ENCODE measurements at places on chromosomes 1 and 21.

GRCh38 chr1:6785728-6786505 lies 663 bp downstream of the CAMTA1 start:
- no peak for DNase-seq

DNA sequence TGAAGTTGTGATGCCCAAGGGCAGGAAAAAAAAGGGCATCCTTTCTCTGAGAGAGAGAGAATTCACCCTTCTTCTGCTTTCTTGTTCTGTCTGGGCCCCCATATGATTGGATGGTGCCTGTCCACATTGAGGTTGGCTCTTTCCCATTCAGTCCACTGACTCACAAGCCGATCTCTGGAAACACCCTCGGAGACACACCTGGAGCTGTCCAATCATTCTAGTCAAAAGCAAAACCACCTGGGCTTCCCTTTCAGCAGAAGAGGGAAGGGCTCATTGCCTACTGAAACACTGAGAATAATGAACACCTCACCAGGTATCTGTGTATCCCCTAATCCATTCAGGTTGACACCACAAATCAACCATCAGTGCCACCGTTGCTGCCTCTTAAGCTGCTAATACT lies 103.7 kb upstream of the GNG12 start:
- DNase-seq: no peak

DNA sequence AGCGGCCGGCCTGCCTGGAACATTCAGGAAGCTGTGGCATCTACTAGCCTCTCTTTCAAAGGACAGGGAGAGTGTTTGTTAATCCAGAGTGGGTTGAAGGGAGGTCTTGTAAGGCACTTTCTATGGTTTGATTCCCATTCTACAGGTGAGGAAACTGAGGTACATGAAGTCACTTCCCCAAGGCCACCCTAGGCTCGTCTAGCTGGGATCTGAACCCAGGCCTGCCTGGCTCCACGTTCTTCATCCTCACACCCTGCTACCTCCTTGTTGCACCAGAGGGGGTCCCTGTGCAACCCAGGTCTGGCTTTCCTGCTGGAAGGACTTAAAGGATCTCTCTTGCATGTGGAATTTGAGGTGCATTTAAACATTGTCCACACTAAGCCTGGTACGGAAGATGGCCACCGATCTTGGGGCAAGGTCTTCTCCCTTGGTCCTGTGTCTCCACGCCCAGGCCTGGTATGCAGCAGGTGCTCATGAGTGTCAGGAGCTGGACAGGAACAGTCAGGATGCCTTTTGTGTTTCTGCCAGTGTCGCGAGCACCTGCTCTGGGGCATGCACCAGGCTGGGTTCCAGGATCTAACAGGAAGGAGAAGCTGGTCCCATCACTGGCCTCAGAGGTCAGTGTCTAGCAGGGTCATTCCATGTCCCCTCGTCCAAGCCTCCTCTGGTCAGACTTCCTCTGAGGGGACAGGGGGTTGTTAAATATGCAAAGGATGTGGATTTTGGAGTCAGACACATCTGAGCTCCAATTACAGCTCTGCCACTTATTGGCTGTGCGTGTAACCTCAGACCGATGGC lies 103.2 kb upstream of the RUNX3 start:
- DNase-seq: no peak

- DNase-seq: peak; percentile 91
Observed at GRCh38 chr1:202105571-202106339, 17.0 kb upstream of the GPR37L1 start.

GRCh38 chr21:38126666-38127303 lies 130.0 kb upstream of the KCNJ15 start:
- peak; percentile 31 for DNase-seq

- no peak for DNase-seq
Observed at GRCh38 chr1:113194846-113195830, 122.1 kb downstream of the LRIG2 start.

GRCh38 chr1:89298461-89298860 lies 25.8 kb upstream of the GBP5 start:
- DNase-seq: peak; percentile 47

- DNase-seq: no peak
Observed at GRCh38 chr1:93707956-93708355, 26.3 kb upstream of the BCAR3 start.

- DNase-seq: no peak
Observed at GRCh38 chr1:102872526-102872925, 235.8 kb downstream of the COL11A1 start.

GRCh38 chr1:206465951-206466350 lies 4.3 kb upstream of the IKBKE start:
- no peak for DNase-seq

DNA sequence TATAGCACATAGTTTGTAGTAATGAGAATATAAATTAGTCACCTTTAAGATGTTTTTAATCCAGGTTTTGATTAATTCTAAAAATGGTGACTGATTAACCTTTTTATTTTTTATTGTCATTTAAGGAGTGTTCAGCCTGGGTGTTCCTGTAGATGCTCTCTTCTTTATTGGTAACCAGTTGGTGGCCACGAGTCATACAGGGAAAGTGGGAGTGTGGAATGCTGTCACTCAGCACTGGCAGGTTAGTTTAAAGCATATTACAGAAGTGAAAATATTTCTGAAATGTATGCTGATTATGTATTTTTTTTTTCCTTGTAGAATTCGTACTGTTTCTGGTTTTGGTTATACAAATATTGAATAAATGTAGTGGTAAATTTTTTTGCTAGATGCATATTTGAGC lies 28.1 kb downstream of the KCTD3 start:
- DNase-seq: peak; percentile 46

DNA sequence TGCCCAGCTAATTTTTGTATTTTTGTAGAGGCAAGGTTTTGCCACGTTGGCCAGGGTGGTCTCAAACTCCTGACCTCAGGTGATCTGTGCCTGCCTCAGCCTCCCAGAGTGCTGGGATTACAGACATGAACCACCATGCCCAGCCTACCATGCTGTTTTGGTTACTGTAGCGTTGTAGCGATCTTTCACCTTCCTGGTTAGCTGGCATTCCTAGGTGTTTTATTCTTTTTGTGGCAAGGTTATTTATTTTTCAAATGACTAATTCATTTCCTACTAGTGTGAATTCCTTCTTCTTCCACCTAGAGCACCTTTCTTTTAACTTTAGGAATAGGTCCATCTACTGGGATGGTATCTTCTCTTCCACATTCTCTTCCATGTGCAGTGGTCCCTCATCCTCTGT lies 29.3 kb downstream of the TMEM200B start:
- DNase-seq: peak; percentile 75

DNA sequence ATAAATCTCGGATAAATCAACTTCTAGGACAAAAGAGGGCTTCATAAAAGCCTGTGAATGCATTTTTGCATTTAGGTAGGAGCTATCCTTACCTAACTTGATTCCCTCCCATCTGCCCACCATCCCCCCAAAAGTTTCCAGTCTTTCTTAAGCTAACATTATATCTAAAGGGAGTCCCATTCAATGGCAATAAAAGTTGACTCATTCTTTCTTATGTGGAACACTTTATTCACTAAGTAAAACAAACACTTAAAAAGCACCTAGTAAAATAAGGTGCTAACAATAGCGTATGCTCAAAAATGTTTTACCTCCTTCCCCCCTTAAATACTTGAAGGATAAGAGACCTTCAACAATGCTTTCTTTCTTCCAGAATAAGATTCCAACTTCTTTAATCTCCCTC lies 83.8 kb downstream of the GON4L start:
- no peak for DNase-seq

All from renal cortical epithelial cell (primary cell).